Spinal cord (tissue), 10 donors: ENCODE measurements at places on chromosomes 2 and 18. TPM values are rescaled to one million over a fixed set of nuclear protein-coding genes. Genes with fewer than 3 reads are reported as not detected.

Gene ODC1
- 101 TPM for total RNA-seq

GRCh38 chr2:101267671-101268656 is 15.3 kb downstream of the CNOT11 start:
- no peak for DNase-seq

Gene NOTO
- total RNA-seq = not detected

Gene YPEL5
- total RNA-seq = 139 TPM

DNA sequence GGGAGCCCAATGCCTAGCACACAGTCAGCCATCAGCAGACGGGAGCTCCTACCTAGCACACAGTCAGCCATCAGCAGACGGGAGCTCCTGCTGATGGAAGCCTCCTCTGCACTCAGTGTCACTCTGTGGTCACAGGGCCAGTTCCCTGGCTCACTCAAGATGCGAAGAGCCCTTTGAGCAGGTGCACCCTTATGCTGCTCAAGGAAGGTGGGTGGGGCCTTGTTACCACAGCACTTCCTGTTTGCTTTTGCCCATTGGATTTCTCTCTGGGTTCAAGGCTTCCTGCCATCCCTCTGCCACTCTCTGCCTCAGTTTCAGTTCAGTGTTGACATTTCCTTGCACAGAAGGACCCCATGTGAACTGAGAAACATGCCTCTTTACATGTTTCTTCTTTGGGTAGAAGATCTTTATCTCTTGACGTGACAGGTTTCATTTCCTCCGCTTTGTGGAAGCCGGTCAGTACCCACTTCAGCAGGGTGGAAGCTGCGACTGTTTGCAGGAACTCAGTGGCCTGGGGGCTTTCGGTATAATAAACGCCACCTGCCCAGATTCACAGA is 11.6 kb downstream of the TRIB2 start:
- DNase-seq = no peak

DNA sequence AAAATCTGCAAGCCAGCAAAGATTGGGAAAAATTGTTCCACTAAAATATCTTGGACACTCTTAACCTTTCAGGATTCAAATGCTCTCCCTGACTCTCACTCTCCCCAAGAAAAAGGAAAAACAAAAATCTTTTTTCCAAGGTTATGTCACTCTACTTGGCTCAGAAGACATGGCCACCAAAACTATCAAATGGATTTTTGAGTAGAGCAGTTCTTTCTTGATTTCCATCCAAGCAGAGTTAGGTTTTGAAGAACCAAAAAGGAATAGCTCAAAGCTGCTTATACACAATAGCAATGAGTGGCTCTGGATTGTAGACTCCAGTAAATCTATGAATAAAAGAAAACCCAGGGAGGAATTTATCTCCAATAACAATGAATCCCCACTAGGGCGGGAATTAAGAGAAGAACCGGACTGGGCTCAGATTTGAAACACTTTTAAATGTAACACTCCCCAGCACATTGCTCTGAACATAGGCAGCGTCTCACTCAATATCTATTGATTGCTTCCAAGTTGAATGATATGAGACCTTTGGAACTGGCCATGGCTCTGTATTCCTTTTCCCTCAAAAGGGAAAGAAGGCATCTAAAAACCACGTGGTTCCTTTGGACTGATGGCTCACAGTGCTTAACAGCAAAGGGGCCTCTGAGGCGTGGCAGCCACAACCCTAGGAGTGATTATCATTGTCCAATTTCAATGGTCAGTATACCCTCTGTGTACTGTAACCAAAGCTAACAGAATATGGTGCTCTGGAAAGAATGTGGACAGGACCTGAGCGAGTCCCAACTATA is 68.3 kb downstream of the SPRED2 start:
- no peak for DNase-seq

Gene LRRC30
- not detected for total RNA-seq
